ENCODE measurements at places on chromosomes 1 and 21.
A peak's percentile ranks its signal among the peaks of the same experiment; 100 is the strongest.

GRCh38 chr1:205488074-205488723 is 16.3 kb upstream of the CDK18 start:
- H3K27ac ChIP-seq = no peak overlapping the region
- peaks cover 54% of the 10 kb centered on the region for H3K27me3 ChIP-seq
- DNase-seq = no peak
- H3K4me3 ChIP-seq = no peak overlapping the region
- H3K36me3 ChIP-seq = no peaks in the 10 kb centered on the region

GRCh38 chr1:20657024-20657423 is 4.1 kb downstream of the DDOST start:
- H3K27ac ChIP-seq = no peak overlapping the region
- H3K36me3 ChIP-seq = no peaks in the 10 kb centered on the region
- H3K4me3 ChIP-seq = no peak overlapping the region

DNA sequence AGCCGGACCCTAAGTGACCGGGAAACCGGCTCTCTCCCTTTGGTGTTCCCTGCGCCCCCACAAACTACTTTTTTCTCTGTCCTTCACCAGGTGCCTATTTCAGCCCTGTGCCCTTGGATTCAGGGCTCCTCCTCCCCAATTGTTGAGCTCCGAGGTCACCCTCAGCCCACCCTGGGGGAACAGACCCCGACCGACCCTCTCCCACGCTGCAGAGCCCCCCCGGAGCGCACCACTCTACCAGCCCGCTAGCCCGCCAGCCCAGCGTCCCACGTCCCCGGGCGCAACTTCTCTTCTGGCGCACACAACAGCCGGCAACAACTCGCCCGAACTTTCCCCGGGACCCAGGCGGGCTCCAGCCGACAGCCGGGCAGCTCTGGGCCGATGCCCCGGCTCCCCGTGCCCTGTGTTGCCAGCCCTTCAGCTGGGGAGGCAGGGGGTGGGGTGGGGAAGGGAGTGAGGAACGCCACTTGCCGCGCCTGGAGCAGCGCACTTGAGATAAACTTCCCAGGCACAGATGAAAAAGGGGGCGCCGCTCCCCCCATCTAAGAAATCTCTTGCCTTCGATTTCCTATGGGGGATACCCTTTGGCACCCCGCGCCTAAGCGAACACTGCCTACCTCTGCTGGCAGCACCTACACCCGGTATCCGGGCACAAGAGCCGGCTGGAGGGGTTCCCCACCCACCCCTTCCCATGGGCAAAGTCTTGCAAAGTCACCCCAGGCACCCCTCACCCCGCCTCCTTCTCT is 997 bp downstream of the CASZ1 start:
- H3K27me3 ChIP-seq = peaks cover 93% of the 10 kb centered on the region
- H3K36me3 ChIP-seq = no peaks in the 10 kb centered on the region
- peak overlapping the region; percentile 56 for H3K4me3 ChIP-seq
- H3K4me1 ChIP-seq = peaks cover 46% of the 10 kb centered on the region

DNA sequence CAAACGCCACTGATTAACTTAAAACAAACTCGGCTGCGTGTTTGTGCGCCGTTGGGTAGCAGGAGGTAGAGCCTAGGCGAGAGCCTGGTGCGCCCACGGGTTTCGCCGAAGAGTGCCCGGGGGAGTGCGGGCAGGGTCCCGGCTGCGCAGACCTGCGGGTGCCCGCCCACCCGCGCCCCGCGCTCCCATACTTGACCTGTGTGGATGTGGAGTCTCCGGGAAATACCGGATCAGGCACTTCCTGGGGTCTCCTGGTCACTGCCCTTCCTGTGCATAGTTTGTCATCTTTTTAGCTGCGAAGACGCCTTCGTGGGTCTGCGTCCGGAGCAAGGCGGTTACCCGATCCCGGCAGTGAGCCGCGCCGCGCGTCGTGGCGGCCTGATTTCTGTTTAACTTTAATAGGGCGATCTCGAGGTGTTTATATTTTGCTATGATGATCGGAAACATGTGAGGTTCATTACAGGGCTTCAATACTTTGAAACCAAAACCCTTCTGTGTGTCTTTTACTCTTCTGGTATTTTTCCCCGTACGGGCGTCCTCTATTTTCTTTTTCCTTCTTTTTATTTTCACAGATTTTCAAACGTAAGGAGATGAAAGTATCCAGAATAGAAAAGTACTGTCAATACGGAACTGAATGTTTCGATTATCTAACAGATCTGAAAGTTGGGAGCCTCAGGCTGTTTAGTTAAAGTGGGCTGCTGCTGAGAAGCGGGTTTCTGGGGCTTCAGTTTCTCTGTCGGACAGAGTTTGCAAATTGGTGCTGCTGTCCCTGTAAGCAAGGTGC is 15.2 kb downstream of the NR5A2 start:
- no peaks in the 10 kb centered on the region for H3K36me3 ChIP-seq
- DNase-seq = no peak
- H3K27ac ChIP-seq = peak overlapping the region; percentile 33

GRCh38 chr1:155253208-155253607 is 2.1 kb downstream of the ENTREP3 start:
- peaks cover 44% of the 10 kb centered on the region for H3K4me1 ChIP-seq
- H3K36me3 ChIP-seq = peaks cover 21% of the 10 kb centered on the region
- H3K27me3 ChIP-seq = no peaks in the 10 kb centered on the region
- no peak overlapping the region for H3K27ac ChIP-seq

GRCh38 chr1:89760496-89760895 is 60.3 kb upstream of the LRRC8D start:
- H3K4me3 ChIP-seq = no peak overlapping the region
- no peaks in the 10 kb centered on the region for H3K36me3 ChIP-seq
- no peak for DNase-seq

- H3K27ac ChIP-seq = no peak overlapping the region
- H3K4me1 ChIP-seq = no peaks in the 10 kb centered on the region
- H3K36me3 ChIP-seq = no peaks in the 10 kb centered on the region
- no peak for DNase-seq
- H3K4me3 ChIP-seq = no peak overlapping the region
- H3K27me3 ChIP-seq = no peaks in the 10 kb centered on the region
Measured at GRCh38 chr1:48688102-48688760, 88.5 kb downstream of the BEND5 start.

- no peak overlapping the region for H3K4me3 ChIP-seq
- peak; percentile 58 for DNase-seq
- H3K27ac ChIP-seq = no peak overlapping the region
Measured at GRCh38 chr1:42891465-42892138, 45.2 kb downstream of the ZNF691 start.

Data from left lung (tissue), 14 donors.